ENCODE measurements at places on chromosomes 3 and 15.

- peak; percentile 87 for DNase-seq
Observed at GRCh38 chr15:41493205-41493901, at the start of gene ITPKA. Gene ITPKA, plus strand, starts transcription at chr15:41493874. Its CDS starts 54 bp downstream, at chr15:41493928.

DNA sequence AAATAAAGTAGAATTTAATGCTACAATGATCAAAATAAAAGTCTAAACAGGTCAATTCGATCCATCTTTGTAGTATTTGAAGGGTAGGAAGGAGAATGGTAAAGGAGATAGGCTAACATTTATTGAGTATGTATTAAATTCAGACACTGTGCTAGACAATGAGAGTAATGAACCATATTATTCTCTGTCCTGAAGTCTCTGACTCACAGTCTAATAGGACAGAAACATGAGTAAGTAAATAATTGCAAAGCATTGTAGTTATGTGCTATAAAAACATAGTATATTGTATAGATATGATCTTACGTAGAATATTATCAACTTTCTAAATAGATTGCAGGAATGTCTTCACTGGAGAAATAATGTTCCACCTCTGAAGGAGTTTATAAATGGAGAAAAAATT is 64.5 kb downstream of the MDFIC2 start:
- DNase-seq: no peak

DNA sequence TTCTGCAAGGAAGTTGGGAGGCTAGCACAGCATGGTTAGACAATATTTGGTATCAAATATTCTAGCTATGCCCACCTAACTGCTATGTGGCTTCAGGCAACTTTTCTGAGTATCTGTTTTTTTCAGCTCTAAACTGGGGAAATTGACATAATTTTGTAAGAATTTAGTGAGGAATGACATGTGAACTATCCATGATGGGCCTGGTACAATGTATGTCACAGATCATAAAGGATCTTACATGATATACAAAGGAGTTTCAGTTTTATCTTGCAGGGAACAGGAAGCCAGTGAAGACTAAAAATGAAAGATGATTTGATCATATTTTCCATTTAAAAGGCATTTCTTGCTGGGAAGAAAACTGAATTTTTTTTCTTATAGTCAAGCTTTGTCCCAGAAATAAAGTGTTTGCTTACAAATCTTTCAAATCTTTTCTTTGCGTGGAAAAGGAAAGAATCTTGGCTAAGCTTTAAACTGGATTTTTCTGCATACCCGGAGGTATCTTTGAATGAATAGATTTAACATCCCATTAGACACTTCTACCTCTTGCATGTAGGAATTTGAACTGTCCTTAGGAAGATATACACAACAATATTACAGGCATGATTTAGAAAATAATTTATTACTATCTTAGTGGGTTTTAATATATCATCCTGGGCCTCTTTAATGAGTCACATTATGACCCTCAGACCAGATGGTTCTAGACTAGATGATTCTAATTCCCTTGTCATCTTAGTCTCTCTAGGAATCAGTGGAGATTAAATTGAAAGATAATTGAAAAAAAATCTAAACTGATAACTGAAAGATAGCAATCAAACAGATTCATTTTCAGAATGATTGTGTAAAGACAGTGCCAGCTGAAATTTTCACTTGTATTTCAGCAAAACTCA is 436.0 kb upstream of the THBS1 start:
- no peak for DNase-seq

GRCh38 chr15:57921371-57921770 is 144.1 kb downstream of the ALDH1A2 start:
- no peak for DNase-seq

DNA sequence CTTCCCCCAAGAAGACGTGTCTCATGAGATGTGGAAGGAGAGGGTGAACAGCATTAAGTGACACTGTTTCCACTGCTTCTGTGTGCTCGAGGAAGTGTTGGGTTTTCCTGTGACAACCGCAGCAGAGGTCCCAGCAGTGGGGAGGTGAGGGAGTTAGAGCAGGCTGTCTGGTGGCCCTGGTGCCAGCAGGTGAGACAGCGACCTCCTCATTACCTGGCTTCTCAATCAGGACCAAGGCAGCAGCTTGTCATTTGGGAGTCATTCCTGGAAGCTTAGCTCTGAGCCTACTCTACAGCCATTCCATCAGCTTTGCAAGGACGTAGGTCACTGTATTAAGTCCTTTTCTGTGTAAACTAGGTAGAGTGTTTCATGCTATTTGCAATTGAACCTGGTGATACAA is 63.3 kb upstream of the RGMA start:
- no peak for DNase-seq

GRCh38 chr15:68749793-68750192 is 70.9 kb downstream of the ANP32A start:
- DNase-seq: no peak

- DNase-seq: no peak
Observed at GRCh38 chr15:38164061-38164460, 88.6 kb upstream of the SPRED1 start.

GRCh38 chr3:109149078-109149477 is 12.6 kb downstream of the C3orf85 start:
- no peak for DNase-seq

DNA sequence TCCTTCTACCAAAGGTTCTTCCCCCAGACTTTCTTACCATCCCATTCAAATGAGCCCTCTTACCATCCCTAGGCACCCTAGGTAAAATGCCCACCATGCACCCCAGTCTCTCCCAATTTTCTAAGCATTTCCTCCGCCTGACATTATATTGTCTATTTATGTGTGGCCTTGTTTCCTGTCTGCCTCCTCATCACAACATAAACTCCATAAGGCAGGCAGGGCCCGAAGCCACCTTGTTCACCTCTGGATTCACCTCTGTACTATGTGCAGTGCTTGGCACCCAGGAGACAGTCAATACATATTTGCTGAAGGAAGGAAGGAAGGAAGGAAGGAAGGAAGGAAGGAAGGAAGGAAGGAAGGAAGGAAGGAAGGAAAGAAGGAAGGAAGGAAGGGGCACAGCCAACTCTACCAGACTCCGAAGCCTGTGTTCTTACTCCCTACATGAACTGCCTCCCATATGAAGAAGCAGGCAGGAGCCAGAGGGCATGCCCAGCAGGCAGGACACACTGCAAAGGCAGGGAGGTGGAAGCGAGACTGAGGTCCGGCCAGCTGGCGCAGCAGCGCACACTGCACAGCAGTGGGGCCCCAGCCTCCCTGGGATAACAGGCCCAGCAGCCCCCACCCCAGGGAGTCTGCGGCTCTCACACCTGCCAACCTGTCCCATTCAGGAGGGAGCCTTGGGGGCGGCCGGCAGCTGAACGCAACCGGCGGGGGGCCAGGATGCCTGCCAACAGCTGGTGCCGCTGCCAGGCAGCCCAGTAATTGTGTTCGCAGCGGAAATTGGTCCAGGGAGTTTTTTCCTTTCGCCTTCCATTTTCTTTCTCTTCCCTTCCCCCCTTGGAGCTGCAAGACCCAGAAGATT is 106.0 kb upstream of the LINGO1 start:
- no peak for DNase-seq

DNA sequence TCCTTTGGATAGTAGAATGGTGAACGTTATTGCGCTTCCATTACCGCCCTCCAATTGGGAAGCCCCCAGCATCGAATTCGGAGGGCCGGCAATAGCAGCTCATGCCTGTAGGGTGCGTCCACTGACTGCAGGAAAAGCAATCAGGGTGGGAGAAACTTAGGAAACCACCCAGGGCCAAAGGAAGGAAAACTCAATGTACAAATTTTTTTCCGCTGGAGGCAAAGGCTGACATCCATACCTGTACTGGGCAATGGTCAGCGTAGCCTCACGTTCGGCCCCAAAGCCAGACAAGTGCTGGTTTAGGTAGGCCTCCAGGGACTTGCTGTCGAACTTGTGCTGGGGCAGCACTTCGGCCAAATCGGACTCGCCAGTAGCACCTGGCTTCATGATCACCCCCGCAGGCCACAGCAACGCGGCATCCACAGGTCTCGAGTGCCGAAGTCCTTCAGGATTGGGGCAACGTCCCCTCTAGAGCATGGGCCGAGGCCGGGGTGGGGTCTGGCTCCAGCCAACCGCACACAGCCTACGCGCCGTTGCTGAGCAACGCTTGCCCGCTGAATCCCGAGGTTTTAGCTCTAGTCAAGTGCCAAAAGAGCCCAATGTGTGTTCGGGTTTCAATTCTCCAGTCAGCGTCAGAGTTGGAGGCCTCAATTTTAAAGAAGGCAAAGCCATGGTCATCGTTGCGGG is at the start of gene ACAD11:
ACAD11 (minus strand) TSS at position 445 of the 687 bp plus-strand sequence; CDS start at position 387, 58 bp downstream.
- peak; percentile 9 for DNase-seq

DNA sequence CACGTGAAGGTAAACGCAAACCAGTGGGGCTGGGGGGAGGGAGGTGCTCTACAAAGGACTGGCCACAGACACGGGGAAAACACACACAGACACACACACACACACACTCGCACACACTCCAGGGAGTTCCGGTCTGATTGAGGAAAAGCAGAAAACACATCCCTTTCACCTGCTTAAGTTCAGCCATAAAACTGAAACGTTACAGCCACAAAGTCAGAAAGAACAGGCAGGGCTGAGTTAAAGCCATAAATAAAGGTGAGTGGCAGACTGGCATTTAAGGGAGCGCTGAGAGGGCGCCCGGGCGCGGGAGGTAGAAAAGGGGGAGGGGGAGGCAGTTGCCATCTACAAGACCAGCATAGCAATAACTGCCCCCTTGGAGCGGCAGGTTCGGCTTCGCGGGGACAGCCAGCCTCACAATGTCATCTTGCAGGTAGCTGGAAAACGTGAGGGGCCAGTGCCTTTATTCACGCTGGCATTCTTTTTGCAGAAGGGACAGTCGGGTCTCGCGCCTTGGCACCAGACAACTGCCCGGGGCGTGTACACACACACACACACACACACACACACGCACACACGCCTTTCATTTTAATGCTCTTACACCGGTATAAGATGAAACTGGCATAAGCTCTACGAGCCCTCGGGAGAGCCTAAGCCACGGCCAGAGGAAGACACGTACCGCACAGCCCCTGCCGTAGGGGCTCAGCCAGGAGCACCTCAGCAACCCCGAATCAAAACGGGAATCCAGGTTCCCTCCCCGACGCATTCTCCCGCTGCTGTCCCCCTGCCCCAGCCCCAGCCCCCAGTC is 866 bp downstream of the TNIK start:
- DNase-seq: peak; percentile 42
